ENCODE measurements at places on chromosomes 3 and 15. TPM values are rescaled to one million over a fixed set of nuclear protein-coding genes. Genes with fewer than 3 reads are reported as not detected.

DNA sequence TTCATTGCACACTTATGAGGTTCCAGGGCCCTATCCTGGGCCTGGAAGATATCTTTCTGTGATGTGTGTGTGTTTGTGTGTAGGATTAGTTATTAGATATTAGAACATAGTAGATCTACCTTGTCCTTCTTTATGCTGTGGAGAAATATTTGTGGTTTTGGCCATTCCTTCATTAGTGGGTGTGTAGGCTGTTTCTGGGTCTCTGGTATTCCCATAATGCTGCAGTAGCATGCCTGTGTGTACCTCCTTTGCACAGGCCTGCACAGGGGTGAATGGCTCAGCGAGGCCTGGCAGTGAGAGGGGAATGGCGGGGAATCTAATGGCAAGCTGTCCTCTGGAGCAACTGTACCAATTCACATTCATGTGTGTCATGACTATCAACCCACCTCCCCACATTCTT lies 125.8 kb upstream of the MRPS22 start:
- no peak overlapping the region for H3K27ac ChIP-seq
- peaks cover 3% of the 10 kb centered on the region for H3K27me3 ChIP-seq
- no peak overlapping the region for H3K4me3 ChIP-seq
- no peaks in the 10 kb centered on the region for H3K36me3 ChIP-seq
- peak; percentile 10 for DNase-seq

The DZIP1L gene
- total RNA-seq, result 9.9 TPM

- H3K27me3 ChIP-seq, result no peaks in the 10 kb centered on the region
- DNase-seq, result no peak
- H3K4me1 ChIP-seq, result peaks cover 19% of the 10 kb centered on the region
Observed at GRCh38 chr3:110062716-110063115, 725.4 kb upstream of the DPPA4 start.

The ISY1 gene
- 46.4 TPM for total RNA-seq

The AMOTL2 gene
- 309 TPM for total RNA-seq

DNA sequence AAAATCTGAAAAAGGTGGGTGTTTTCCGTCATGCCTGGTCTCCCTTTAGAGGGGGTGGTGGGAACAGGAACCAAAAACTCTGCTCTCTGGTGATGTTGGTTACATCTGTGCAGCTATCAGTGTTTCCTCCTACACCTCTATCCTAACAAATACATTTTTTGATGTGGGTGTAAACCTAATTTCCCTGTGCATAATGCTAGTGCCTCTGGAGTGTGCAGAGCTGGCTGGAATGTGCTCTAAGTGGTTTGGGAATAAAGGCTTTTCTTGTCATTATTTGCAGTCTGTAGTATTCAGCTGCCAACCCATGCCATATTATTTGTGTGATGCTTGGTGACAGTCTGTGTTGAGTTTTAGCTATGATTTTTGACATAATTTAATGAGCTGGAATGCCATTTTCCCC lies 547.6 kb downstream of the NLGN1 start:
- H3K4me3 ChIP-seq, result no peak overlapping the region
- no peak for DNase-seq
- no peaks in the 10 kb centered on the region for H3K4me1 ChIP-seq
- no peaks in the 10 kb centered on the region for H3K36me3 ChIP-seq
- no peak overlapping the region for H3K27ac ChIP-seq
- no peaks in the 10 kb centered on the region for H3K27me3 ChIP-seq

The KATNBL1 gene
- total RNA-seq, result 28.9 TPM

GRCh38 chr3:42674146-42674545 lies 11.2 kb upstream of the KLHL40 start:
- no peak overlapping the region for H3K4me3 ChIP-seq
- no peak for DNase-seq
- no peak overlapping the region for H3K27ac ChIP-seq

DNA sequence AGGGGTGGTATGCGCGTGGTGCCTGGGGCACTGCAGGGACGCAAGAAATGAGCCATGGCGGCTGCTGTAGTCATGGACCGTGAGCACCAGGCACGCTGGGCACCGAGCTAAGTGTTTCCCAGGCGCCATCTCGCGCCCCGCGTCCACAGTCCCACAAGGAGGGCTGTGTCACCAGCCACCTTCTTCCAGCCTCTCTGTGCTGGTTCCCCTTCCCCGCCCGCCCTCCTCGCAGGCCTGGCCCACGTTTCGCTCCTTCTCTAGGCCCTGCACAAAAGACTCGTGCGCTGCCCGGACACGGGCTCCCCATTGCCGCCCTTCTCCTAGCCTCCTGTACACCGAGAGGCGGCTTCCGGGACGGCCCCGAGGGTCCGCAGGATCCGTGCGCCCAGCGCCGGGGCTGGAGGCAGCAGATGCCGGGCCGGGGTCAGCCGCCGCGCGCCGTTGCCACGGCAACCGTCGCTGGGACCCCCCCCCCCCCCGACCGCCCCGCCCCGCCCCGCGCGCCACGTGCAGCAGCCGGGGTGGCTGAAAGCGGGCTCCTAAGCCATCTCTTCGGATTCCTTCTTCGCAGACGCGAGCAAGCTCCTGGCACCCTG lies 113.4 kb downstream of the SRGAP3 start:
- no peaks in the 10 kb centered on the region for H3K4me1 ChIP-seq
- H3K36me3 ChIP-seq, result no peaks in the 10 kb centered on the region
- peaks cover 39% of the 10 kb centered on the region for H3K27me3 ChIP-seq
- no peak for DNase-seq
- no peak overlapping the region for H3K27ac ChIP-seq

DNA sequence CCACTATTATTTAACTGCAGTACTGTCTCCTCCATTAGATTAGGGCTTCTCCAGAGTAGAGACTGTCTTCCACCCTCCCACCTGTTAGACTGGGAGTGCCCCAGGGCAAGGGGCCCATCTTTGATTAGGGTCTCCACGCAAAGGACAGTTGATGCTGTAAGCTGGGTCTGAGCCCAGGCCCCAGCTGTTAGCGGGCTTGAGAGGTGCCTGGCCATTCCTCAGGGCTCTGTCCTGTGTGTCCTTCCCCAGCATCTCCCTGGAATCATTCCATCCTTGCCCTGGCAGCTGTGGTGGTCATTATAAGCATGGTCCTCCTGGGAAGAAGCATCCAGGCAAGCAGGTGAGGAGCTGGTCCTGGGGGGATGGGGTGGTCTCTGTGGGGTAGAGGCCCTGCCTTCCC lies 6.1 kb downstream of the SLC51B start:
- no peak for DNase-seq
- H3K4me3 ChIP-seq, result no peak overlapping the region
- H3K27ac ChIP-seq, result no peak overlapping the region

DNA sequence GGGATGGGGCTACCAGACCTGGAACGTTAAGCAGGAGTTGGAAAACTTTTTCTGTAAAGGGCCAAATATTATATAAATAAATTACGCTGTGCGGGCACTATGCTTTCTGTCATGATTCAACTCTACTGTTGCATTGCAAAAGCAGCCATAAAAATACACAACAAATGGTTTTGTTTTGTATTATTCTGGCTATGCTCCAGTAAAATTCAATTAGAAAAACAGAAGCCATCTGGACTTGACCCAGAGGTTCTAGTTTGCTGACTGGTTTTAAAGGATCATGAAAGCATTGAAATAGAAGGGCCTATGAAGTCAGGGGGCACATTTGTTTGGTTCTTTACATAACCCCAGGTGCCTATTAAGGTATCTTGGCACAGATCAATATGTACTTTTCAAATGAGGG lies 647.4 kb upstream of the LMCD1 start:
- no peak for DNase-seq
- no peaks in the 10 kb centered on the region for H3K27me3 ChIP-seq
- H3K27ac ChIP-seq, result no peak overlapping the region
- no peak overlapping the region for H3K4me3 ChIP-seq

The ZNF35 gene
- total RNA-seq, result 7.6 TPM

DNA sequence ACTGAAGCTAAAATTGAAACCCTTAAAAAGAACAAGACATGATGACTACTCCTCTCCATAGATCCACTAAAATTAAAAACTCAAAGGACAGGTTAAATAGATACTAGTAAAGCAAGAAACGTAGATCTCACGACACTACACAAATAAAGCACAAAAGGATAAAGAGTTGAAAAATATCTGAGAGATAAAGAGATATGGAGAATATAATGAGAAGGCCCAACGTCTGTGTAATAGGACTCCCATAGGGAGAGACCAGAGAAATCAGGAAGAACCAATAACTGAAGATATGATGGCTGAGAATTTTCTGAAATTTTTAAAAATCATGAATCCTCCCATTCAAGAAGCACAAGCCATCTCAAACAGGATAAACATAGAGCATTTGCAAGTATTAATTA lies 45.6 kb upstream of the PRICKLE2 start:
- H3K4me1 ChIP-seq, result peaks cover 26% of the 10 kb centered on the region
- H3K4me3 ChIP-seq, result no peak overlapping the region
- no peak overlapping the region for H3K27ac ChIP-seq
- peaks cover 4% of the 10 kb centered on the region for H3K27me3 ChIP-seq

DNA sequence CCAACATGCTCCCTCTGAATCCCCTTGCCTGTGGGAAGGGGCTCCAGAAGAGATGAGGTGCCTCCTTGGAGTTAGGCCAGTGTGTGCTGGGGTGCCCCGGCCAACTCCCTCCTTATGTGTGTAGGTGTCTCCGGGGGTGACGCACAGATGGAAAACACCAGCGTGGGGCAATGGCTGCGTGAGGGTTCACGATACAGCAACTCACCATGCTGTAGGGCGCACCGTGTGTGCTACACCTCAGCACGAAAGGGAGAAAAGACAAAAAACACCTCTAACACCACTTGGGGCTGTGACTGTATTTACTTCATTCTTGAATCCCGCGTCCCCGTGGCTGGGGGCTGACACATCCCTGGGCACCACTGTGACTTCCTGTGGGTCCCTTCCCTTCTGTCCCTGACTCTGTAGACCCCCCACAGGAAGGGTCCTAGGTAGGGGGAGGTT lies 1.6 kb upstream of the CALML4 start:
- H3K4me3 ChIP-seq, result no peak overlapping the region
- H3K4me1 ChIP-seq, result no peaks in the 10 kb centered on the region
- no peak overlapping the region for H3K27ac ChIP-seq
- DNase-seq, result no peak

The ZWILCH gene
- 27.6 TPM for total RNA-seq

The NANOGP8 gene
- not detected for total RNA-seq

- DNase-seq, result no peak
- no peak overlapping the region for H3K4me3 ChIP-seq
- peaks cover 10% of the 10 kb centered on the region for H3K27me3 ChIP-seq
- H3K27ac ChIP-seq, result no peak overlapping the region
- peaks cover 20% of the 10 kb centered on the region for H3K4me1 ChIP-seq
Observed at GRCh38 chr15:92879949-92880725, 20.0 kb upstream of the CHD2 start.

The GPR62 gene
- not detected for total RNA-seq

DNA sequence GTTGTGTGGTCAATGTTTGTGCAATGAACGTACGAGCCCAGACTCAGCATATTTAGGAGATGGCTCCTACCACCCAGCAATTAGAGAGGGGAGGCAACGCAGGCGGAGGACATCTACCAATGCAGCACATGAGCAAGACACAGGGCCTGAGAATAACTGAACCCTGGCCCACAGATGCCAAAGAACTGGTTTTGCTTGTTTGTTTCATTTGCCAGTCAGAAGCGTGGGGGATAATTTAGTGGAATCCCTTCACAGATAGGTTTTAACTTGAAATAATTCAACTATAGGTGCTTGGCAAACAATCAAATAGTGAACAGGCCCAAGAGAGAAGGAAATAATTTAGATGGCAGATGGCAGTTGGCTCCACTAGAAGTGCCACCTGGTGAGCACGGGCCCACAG lies 54.8 kb downstream of the LIPC start:
- H3K4me1 ChIP-seq, result peaks cover 5% of the 10 kb centered on the region
- H3K36me3 ChIP-seq, result peaks cover 16% of the 10 kb centered on the region
- no peak for DNase-seq
- no peak overlapping the region for H3K4me3 ChIP-seq

- H3K27me3 ChIP-seq, result no peaks in the 10 kb centered on the region
- DNase-seq, result no peak
- H3K36me3 ChIP-seq, result no peaks in the 10 kb centered on the region
- peak overlapping the region; percentile 38 for H3K27ac ChIP-seq
- H3K4me3 ChIP-seq, result peak overlapping the region; percentile 15
- peaks cover 47% of the 10 kb centered on the region for H3K4me1 ChIP-seq
Observed at GRCh38 chr15:58738046-58738707, 11.3 kb downstream of the ADAM10 start.

DNA sequence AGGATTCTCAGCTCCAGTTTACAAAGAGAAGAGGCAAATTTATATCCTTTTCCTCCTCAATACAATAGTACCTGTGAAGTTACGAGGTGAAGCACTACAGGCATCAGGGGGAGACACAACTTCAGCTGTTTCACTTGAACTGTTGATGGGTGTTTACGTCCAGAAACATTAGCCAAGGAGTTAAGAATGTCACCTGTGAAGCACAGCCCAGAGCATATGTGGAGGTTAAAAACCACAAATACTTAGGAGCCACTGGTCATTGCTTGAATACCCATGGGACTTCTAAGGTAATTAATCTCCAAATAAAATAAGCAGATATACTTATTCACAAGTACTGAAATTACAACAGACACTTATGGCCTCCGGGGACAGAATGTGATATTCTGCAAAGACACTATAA lies 246.5 kb downstream of the ULK4 start:
- no peaks in the 10 kb centered on the region for H3K36me3 ChIP-seq
- no peak overlapping the region for H3K4me3 ChIP-seq
- H3K4me1 ChIP-seq, result peaks cover 19% of the 10 kb centered on the region
- DNase-seq, result no peak
- no peaks in the 10 kb centered on the region for H3K27me3 ChIP-seq

- H3K36me3 ChIP-seq, result peaks cover 12% of the 10 kb centered on the region
- no peak overlapping the region for H3K27ac ChIP-seq
- no peak for DNase-seq
- H3K4me3 ChIP-seq, result no peak overlapping the region
Observed at GRCh38 chr15:58854593-58854992, 78.9 kb downstream of the SLTM start.

The RGMA gene
- not detected for total RNA-seq

DNA sequence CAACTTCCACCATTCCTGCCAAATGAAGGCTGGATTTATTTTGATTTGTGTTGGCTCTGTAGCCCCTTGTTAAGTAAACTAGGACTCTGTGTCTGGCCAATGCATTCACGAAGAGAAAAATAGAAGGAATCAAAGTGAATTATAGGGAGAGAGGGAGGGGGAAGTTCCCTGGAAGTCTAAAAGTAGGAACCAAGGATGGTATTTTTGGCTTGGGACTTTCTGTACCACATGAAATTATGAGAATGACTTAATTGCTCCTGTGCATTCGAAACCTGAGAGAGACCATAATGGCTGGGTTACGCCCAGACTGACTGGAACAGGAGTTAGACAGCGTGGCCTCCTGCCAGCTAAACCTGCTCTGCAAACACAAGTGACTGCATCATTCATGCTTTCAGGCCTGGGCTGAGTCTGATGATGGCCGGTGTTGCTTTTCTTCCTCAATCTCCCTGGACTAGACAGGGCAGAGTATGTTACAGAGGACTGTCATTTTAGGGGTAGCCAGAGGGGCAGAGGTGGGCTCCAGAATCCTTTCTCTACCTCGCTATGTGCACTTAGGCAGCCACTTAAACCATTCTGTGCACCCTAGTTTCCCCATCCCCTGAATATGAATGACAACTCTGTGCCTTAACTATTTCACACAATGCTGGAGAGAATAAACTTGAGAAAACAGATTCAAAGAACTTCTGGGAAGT lies 58.9 kb downstream of the MYO1E start:
- no peaks in the 10 kb centered on the region for H3K27me3 ChIP-seq
- no peak overlapping the region for H3K4me3 ChIP-seq
- peaks cover 15% of the 10 kb centered on the region for H3K36me3 ChIP-seq
- no peak overlapping the region for H3K27ac ChIP-seq
- H3K4me1 ChIP-seq, result peaks cover 47% of the 10 kb centered on the region

The A4GNT gene
- total RNA-seq, result not detected

GRCh38 chr15:79970624-79971434 lies at the start of gene BCL2A1:
Gene BCL2A1 (minus strand): TSS chr15:79971196. CDS start chr15:79971119, 77 bp downstream.
- H3K27ac ChIP-seq, result peak within 1 kb of the TSS; percentile 86
- DNase-seq, result peak; percentile 80
- H3K4me1 ChIP-seq, result peaks cover 23% of the 10 kb centered on the region
- H3K4me3 ChIP-seq, result peak within 1 kb of the TSS; percentile 74
- no peaks in the 10 kb centered on the region for H3K27me3 ChIP-seq
